ENCODE measurements at places on chromosomes 3 and 15. TPM values are rescaled to one million over a fixed set of nuclear protein-coding genes. Genes with fewer than 3 reads are reported as not detected.

DNA sequence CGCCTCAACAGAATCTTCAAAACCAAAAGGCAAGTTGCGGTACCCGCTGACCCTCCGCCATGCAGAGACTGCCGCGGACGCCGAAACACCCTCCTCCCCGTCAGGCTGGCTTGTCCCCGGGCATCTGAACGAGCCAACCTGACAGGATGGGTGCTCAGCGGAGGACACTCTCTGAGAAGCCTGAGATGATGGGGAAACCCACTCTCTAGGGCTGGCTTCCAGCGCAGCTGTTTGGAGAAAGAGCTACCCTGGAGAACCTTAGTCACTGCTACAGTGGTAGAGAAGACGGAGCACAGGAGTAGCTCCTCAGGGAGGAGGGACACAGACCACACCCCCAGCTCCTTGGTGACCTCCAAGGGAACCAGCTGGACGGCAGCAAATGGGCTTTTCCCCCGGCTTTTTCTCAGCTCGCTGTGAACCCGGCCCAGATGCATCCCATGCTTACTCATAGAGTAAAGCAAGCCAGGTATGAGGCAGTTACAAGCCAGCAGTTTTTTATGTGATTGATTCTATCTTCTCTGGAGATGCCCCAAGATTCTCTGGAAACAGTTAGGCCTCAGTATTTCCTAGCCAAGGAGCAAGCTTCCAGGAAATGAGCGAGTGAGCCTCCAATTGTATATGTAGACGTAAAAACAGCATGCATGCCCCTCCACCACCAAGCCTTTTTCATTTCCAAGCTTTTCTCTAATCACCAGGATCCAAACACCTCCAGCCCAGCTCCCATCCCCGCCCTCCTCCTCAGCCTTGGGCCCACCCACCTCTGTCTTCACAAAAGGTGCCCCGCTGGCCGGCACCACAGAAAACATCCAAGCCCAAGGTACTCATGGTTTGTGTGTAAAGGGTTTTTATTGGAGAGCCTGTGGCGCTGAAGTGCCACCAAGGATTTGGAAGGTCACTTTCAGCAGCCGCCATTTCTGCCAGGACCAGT, 38.7 kb downstream of the FAM174B start:
- peak; percentile 67 for DNase-seq

- DNase-seq, result peak; percentile 84
These were observed 38.8 kb upstream of the PCSK6 start for GRCh38 chr15:101528108-101528916.

Gene SQOR
- 41.8 TPM for total RNA-seq

GRCh38 chr15:100601617-100602063, 344 bp downstream of the LINS1 start:
- no peak for DNase-seq

- no peak for DNase-seq
These were observed 577.6 kb downstream of the RSL24D1 start for GRCh38 chr15:54619180-54619579.

Gene SELENOT
- 21.4 TPM for total RNA-seq

GRCh38 chr3:122365073-122365472, 18.0 kb downstream of the MIX23 start:
- DNase-seq, result no peak

DNA sequence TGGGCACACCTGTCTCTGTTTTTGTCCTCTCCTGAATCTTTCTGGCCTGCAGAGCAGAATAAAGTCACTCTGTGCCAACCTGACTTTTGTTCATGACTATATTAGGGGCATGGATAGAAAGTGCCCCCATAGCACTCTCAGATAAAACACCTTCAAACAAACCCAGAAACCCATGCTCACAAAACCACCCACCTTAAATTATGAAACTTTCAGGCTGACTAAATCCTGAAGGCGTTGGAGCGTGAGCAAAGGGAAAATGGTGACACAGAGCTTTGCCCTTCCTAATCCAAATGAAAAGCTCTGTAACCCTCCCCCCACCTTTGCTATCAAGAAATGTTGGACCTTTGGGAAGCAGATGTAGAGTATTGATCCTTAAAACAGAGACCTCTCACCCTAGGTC, 138.9 kb downstream of the IGF1R start:
- no peak for DNase-seq

DNA sequence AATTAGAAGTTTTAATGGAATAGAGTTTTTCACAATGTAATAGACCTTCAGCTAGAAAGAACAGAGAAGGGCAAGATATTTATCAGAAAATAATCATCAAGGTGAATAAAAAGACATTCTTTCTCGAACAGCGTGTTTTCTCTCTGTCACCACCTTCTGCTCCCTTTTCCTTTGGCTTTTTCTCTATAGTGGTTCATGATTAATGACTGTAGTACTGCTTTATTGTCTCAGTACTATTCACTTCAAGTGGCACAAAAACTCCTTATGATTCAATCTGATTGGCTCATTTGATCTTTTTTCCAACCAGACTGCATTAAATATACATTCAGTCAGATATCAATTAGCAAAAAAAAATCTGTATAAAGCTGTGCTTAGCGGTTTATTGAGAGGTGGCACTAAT, 516.0 kb downstream of the OTOL1 start:
- DNase-seq, result no peak

DNA sequence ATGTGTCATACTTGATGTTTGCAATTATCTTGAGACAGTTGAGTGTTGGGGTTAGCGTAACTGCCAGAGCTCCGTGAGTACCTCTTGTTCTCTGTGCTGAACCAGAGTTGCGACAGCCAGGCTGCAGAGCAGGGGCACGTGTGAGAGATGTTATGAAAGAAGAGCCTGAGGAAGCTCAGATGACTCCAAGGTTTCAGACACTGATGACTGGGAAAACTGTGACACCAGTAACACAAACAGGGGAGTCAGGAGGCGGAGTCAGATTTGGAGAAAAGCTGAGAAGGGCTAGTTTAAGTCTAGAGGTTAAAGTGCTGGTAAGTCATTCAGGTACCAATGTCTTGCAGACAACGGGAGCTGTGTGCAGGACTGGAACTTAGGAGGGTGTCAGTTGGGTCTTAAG, 45.0 kb downstream of the BLM start:
- DNase-seq, result peak; percentile 17

DNA sequence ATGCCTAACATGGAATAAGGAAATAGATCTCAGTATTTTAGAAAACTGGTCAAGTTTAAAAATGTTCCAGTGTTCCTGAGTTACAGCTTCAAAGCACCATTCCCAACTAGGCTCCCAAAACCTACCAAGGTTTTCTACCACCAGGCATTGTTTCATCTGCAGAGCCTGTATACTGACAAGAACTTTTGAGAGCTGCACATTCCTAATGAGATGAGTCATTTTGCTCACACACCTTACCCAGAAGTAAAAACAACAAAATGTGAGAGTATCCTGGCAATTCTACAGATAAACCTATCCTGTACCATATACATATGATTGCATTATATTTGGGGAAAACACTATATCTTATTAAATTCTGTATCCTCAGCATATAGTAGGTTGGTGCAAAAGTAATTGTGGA, 90.7 kb downstream of the ATP8B4 start:
- no peak for DNase-seq

- DNase-seq, result no peak
These were observed 48.1 kb downstream of the RAP2B start for GRCh38 chr3:153210146-153210545.

- DNase-seq, result no peak
These were observed 62.9 kb downstream of the PTPRG start for GRCh38 chr3:61624300-61624699.

DNA sequence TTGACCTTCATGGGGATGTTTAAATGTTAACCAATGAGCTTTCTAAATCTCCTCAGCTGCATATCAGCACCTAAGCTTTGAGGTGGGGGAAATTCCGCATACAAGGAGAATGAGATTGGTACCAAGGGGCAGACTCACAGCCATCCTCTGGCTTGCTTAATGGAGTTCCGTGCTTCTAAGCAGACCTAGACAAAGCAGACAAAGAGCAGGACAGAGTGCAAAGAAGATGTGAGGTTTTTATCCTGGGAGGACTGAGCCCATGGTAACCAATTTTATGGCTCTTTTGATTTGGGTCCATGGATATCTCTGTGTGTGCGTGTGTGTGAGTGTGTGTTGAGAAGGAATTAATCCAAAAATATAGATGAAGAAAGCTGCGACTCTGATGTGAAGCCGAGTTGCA, 7.5 kb downstream of the TAFA4 start:
- DNase-seq, result no peak

Gene ADAMTSL3
- 10.2 TPM for total RNA-seq

DNA sequence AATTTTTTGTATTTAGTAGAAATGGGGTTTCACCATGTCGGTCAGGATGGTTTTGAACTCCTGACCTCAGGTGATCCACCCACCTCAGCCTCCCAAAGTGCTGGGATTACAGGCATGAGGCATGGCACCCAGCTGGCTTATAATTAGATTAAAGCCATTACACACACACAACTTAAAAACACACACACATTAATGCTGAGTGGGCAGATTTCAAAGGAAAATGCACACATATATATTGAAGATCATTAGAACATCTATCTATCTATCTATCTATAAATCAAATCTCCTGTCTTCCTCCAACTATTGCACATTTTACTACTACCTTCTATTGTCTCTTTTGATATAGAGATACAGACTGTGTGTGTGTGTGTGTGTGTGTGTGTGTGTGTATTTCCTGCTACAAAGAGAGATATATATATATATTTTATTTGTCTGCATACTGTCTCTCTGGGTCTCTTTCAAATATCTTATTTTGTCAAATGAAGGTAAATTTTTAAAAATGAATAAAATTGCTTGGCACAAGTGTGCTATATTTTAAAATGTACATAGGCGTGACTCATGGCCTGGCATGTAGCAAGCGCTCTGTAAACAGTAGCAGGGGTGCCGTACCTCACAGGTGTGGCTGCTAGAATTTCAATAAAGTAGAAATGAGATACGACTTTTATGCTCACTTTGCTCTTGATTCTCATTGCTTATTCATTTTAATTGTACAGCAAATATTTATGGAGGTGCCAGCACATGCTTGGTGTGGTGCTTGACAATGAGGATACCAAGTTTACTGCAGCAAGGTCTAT, 655.8 kb downstream of the AGBL1 start:
- DNase-seq, result no peak

GRCh38 chr3:193897731-193898180, 238.2 kb upstream of the HES1 start:
- no peak for DNase-seq

DNA sequence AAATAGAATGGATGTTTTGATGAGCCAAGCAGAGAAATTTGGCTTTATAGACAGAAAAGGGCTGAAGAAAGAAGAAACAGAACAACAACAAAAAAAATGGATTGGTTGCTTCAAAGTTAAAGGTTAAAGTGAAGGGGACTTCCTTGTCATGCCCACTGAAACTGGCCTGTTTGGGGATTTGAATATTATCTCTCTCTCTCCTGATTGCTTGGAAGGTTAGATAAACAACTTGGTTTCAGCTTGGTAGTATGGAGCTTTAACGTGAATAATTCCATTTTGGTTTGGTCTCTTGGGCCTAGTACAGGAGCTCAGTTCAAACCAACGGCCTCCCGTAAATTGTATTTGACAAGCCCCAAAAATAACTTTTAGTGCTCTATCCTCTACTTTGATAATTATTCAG, 70.8 kb upstream of the MBNL1 start:
- DNase-seq, result no peak

- DNase-seq, result no peak
These were observed 257.7 kb downstream of the VGLL3 start for GRCh38 chr3:86733257-86733656.

Gene SLC28A2
- total RNA-seq, result 2.3 TPM

GRCh38 chr3:16841904-16842271, 42.9 kb upstream of the PLCL2 start:
- DNase-seq, result peak; percentile 44

DNA sequence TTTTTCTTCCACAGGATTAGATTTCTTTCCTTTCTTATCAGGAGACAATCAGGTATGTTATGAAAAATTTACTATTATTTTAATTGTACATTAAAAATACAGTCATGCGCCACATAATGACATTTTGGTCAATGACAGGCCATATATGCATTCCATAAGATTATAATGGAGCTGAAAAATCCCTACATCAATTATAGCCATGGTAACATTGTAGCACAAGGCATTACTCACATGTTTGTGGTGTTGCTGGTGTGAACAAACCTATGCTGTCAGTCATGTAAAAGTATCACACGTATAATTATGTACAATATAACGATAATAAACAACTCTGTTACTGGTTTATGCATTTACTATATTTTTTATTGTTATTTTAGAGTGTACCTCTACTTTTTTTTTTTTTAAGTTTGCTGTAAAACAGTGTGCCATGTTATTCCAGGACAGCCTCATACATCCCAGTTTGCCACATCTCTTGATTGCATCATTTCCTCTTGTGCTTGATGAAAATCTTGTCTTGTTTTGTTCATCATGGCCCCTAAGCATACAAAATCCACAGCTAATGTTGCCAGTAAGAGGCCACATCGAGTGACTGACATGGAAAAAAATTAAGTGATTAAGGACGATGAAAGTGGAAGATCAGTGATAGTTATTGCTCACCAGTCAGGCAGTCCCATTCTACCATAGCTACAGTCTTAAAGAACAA, 21.4 kb downstream of the CALML4 start:
- no peak for DNase-seq

Gene TUBGCP5
- 12.7 TPM for total RNA-seq

Gene GOLGA6D
- total RNA-seq, result not detected

DNA sequence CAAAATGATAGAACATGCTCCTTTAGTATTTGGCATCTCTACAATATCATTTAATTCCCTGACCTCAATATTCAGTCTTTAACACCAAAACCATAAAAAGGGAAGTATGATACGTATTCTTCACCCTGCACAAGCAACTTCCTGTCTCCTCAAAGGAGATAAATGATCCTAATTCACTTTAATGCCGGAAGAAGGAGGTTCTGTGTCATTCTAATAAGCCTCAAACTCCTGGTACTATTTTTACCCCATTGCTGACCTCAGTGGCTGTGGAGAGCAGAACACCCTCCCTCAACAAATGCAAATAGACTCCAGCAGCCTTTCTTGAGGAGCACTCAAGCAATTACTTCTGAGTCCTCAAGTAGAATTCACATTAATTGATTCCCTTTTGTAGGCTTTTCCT, 173.3 kb downstream of the TMEM108 start:
- no peak for DNase-seq

Gene TTLL13
- not detected for total RNA-seq

GRCh38 chr3:45981346-45982074, 14.1 kb downstream of the FYCO1 start:
- no peak for DNase-seq

Gene RFT1
- 10.6 TPM for total RNA-seq

GRCh38 chr3:97692831-97693230, 71.7 kb upstream of the ARL6 start:
- no peak for DNase-seq

DNA sequence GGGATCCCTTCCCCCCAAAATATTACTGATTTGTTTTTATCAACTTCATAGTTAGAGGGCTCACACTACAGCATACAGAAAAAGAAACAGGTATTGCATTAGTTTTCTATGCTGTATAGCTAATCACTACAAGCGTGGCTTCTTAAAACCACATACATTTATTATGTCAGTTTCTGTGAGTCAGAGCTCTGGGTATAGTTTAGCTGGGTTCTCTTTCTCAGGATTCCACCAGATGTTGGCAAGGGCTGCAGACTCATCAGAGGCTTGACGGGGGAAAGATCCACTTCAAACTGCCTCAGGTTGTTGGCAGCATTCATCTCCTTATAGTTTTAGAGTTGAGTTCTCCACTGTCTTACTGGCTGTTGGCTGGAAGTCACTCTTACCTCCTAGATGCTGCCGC, 328.0 kb downstream of the NLGN1 start:
- DNase-seq, result no peak
